RPMI7951 (cell line): ENCODE measurements at places on chromosomes 2 and 18. TPM values are rescaled to one million over a fixed set of nuclear protein-coding genes. Genes with fewer than 3 reads are reported as not detected.

Gene MAL
- not detected in 2 replicates for total RNA-seq

Gene ARL4C
- total RNA-seq: 43.0 and 43.5 TPM in 2 replicates

Gene NOL4
- total RNA-seq: not detected in 2 replicates

Gene ANKRD62
- not detected in 2 replicates for total RNA-seq

Gene RGPD3
- total RNA-seq: 0.12 and 0.20 TPM in 2 replicates

Gene SP140
- total RNA-seq: 0.12 and 0.59 TPM in 2 replicates

Gene DES
- total RNA-seq: 0.20 and 0.60 TPM in 2 replicates

Gene HOXD1
- total RNA-seq: 0.39 and 0.96 TPM in 2 replicates

Gene CABYR
- 9.7 and 15.6 TPM in 2 replicates for total RNA-seq

Gene KCNE4
- total RNA-seq: 13.8 and 16.4 TPM in 2 replicates

Gene ANKRD30B
- total RNA-seq: 0.59 and 1.1 TPM in 2 replicates

Gene GPAT2
- not detected in 2 replicates for total RNA-seq

Gene PAIP2B
- total RNA-seq: 0.48 and 0.49 TPM in 2 replicates

DNA sequence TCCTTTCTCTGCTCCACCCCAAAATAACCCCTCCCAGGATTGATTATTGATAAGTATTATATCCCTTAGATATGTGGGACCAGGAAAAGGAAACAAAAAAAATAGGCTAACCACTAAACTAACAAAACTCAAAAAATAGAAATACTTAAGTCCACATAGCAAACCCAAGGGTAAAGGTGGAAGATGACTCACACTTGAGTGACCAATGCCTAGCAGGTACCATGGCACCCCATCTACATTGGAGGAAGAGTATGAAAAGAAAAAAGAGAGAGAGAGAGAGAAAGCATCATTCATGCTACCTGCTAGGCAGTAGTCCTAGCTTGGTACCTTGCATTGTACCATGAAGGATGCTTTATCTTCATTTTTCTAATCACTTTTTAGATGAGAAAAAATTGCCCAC lies 6.3 kb downstream of the EXOC6B start:
- no peak for DNase-seq

GRCh38 chr2:135792401-135793150 lies 44.4 kb downstream of the LCT start:
- no peak for DNase-seq

DNA sequence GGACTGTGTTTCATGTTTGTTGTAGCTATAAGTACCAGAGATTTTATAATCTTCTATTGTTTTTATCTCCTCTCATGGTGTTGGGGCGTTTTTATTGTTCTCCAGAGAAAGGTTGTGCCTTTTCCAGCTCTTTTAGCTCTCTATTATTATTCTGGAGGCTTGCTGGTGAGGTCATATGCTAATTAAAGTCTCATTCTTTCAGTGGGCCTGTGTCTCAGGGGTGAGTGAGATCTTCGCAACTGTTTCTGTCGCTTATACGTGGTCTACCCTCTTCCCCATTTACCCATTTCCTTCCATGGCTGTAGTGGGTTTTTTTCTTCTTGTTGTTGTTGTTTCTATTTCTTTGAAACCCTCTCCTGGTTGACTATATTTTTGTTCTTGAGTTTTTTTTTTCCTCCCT lies 584.9 kb downstream of the TMEM182 start:
- DNase-seq: no peak

DNA sequence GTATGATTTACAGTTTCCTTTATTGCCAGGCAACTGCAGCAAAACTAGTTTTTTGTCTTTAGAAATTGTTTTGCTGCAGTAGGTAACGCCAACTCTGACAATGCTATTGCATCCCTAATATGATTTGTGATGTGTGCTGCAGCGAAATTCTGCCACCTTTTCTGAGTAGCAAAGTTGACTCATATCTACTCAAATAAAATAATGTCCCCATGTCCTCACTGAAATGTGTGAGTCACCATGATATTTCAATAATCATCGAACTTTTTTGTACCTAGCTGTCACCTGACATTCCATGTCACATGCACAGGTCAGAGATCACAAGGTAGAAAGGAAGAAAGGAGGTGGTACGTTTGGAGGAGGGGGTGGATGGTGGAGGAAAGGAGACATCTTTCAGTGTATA lies 205.0 kb downstream of the RAD51AP2 start:
- no peak for DNase-seq

DNA sequence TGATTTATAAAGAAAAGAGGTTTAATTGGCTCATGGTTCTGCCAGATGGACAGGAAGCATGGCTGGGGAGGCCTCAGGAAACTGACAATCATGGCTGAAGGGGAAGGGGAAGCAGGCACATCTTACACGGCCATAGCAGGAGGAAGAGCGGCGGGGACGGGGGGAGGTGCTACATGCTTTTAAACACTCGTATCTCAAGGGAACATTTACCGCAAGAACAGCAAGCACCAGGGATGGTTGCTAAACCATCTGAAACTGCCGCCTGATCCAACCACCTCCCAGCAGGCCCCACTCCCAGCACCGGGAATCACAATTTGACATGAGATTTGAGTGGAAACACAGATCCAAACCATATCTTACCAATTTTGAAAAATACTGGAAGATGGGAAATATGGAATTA lies 362.8 kb downstream of the FBXO15 start:
- DNase-seq: no peak

- no peak for DNase-seq
Observed at GRCh38 chr18:61651880-61652268, 240.9 kb downstream of the RNF152 start.

DNA sequence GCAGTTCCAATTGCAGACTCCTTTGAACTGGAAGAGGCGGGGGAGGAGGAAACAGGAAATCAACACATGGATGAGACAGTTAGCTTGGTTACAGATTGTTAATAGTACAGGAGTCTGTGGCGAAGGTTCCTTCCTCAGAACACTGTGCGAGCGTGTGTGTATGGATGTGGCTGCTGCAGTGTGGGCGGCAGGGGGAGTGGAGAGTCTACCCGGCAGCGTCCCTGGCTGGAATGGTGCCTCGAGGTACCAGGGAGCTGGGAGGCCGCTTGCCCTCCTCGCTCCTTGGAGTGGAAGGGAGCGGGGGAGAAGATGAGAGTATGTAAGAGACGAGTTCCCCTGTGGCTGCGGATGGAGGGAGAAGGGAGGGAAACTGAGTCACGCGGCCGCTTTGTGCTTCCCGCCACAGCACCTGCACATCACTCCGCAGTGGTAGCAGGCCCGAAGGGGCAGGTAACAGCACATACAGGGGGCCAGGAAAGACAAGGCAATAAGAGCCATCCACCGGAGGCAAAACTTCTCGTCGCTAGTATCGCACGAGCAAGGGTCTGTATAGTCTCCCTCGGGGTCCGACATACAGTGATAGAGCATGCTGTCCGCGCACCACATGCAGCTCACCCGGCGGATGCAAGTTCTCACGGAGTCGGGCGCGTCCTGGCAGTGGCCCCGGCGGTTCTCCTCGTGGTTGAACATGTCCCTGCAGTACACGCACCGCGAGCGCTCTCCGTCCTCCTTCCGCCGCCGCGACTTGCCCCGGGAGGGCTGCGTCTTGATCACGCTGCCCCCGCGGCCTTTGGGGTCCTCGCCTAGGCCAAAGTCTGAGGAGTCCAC lies 85.7 kb downstream of the ACTR2 start:
- no peak for DNase-seq

DNA sequence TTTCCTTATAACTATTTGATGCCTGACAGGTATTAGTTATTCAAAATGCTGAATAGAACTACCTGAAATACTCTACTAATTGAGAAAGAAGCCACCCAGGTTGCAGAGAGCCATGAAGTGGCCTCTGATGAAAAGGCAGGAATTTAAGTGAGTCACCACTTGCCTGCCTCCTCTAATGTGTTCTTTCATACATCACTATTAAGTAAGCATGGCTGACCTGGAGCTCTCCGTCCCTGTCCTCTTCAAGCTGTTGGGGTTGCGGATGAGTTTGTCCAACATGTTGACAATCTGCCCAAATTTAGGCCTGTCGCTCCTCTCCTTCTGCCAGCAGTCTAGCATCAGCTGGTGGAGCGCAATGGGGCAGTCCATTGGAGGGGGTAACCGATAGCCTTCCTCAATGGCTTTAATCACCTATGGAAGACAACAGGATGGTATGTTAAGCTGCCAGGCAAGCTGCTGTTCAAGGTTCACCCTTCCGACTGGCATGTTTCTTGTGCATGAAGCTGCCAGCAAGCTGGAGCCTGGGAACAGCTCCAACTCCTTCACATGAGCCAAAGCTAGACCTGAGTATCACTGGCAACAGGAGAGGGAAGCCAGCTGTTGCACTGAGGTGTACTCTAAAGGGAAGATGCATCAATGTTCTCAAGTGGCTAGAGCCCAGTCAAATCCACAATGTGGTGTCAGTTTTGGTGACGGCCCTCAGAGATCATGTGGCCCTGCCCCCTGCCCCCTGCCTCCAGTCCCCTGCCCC lies 142.2 kb downstream of the EPHA4 start:
- peak; percentile 59 for DNase-seq

DNA sequence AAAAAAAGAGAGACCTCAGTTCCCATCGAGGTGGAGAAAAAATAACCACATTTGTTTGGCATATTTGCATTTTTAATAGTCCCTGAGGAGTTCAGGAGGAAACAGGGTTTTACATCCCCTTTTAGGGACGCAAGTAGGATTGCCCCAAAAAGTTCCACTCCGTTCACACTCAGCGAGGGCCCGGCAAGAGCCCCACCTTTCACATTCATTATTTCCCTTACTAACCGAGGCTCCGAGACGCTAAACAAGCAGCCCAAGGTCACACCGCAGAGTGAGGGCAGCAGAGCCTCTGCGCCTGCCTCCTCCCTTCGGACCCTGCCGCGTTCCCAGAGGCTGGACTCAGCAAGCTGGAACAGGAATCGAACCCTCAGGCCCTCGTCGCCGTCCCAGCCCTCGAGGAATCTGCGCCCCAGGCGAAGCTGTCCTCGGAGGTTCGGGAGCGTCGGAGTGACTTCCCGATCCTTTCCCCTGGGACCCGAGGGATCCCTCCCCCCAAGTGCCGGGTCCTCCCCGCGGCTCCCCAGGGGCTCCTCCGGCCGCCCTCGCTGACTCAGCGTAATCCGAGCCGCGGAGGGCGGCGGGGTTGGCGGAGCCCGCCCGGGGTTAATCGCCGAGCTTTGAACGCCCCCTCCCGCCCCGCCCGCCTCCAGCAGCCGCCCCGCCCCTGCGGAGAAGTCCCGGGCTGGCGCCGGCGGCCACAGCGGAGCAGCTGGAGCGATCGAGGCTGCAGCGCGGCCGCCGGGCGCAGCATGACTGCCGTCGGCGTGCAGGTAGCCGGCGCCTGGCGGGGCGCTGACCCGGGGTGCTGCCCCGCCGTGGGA lies at the start of gene TMEM37:
TSS of gene TMEM37 (plus strand) at position 700 of the 821 bp plus-strand sequence. CDS start at position 750, 50 bp downstream.
- peak; percentile 76 for DNase-seq

- DNase-seq: no peak
Observed at GRCh38 chr2:84201158-84201557, 257.9 kb downstream of the SUCLG1 start.

DNA sequence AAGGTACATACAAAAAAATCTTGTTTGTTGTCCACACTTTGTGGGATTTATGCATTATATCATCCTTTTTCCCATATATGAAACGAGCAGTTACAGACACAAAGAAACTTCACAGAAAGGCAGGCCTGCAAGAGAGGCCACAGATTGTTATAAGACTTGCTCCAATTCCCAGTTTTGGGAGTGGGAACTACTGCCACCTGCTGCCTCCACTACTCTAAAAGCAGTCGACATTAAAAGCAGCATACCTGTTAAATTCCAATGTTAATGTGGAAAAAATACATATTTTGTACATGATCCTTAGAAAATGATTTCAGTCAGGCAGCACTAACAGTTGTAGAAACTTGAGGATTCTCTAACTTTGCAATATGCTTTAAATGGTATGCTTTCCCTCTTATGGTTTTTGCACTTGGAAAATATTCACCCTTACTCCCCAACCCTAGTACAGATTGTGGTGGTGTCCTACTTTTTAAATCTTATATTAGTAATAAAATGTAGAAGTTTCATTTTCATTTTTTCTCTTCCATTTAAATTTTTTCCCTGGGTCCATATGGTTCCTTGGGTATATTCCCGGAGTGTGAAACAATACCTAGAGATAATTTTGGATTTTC lies 37.9 kb downstream of the SLC38A11 start:
- peak; percentile 6 for DNase-seq

DNA sequence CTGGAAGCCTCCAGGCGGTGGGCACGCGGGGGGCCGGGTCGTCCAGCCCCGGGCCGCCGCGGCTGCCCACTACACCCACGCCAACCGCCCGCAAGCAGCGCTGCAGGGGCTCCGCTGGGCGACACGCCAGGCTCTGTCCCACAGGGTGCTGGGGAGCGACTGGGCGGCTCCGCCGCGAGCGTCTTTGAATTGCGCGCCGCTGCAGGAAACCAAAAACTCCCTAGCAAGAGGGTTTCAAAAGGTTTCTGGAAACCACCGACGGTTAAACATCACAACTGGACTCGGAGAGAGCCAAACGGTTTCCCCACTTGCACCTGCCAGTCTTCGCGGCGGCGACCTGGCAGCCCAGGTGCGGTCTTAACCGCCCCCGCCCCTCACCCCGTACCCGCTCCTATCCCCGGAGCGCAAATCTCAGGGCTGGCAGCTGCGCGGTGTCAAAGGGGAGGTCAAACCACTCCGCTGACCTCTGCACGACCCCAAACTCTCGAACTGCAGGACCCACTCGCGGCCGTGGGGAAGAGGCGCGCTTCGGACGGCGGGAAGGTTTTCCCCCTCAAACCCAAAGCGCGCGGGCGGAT lies 1.0 kb downstream of the CXCR4 start:
- no peak for DNase-seq

GRCh38 chr2:122710049-122710448 lies 954.6 kb downstream of the TSN start:
- no peak for DNase-seq

GRCh38 chr2:16958266-16958665 lies 292.6 kb upstream of the CYRIA start:
- DNase-seq: no peak

DNA sequence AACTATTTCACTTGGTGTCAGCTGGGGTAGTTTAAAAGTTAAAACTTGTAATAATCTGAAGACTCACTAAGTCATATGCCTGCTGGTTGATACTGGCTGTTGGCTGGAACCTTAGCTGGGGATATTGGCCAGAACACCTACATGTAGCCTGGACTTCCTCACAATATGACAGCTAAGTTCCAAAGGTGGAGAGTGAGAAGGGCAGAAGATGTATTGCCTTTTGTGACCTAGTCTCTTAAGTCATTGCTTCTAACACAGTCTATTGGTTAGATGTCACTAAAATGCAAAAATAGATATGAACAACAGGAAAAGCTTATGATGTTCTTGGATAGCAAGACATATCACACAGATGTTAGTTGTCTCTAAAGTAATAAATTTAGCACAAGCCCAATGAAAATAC lies 113.2 kb upstream of the CHAC2 start:
- no peak for DNase-seq

GRCh38 chr2:217905395-217905794 lies 97.4 kb downstream of the TNS1 start:
- no peak for DNase-seq

- DNase-seq: no peak
Observed at GRCh38 chr2:100060875-100061274, 81.5 kb downstream of the AFF3 start.

- DNase-seq: no peak
Observed at GRCh38 chr2:203878063-203878462, 10.5 kb downstream of the CTLA4 start.

- DNase-seq: no peak
Observed at GRCh38 chr2:74372674-74373073, 7.4 kb downstream of the DCTN1 start.

- no peak for DNase-seq
Observed at GRCh38 chr2:45285311-45285710, 276.1 kb upstream of the SIX2 start.
